Hippocampal formation (tissue), 2 donors: ENCODE measurements at places on chromosomes 13 and 19.

- no peak for DNase-seq
Measured at GRCh38 chr13:94661406-94661805, 50.9 kb downstream of the SOX21 start.

GRCh38 chr19:33529094-33529676 is 7.6 kb upstream of the PEPD start:
- no peak for DNase-seq

GRCh38 chr13:97456047-97456446 is 22.1 kb downstream of the RAP2A start:
- DNase-seq = no peak

- DNase-seq = no peak
Measured at GRCh38 chr19:49470615-49470978, 3.4 kb upstream of the FLT3LG start.

- no peak for DNase-seq
Measured at GRCh38 chr13:101152184-101152583, 264.1 kb downstream of the NALCN start.

DNA sequence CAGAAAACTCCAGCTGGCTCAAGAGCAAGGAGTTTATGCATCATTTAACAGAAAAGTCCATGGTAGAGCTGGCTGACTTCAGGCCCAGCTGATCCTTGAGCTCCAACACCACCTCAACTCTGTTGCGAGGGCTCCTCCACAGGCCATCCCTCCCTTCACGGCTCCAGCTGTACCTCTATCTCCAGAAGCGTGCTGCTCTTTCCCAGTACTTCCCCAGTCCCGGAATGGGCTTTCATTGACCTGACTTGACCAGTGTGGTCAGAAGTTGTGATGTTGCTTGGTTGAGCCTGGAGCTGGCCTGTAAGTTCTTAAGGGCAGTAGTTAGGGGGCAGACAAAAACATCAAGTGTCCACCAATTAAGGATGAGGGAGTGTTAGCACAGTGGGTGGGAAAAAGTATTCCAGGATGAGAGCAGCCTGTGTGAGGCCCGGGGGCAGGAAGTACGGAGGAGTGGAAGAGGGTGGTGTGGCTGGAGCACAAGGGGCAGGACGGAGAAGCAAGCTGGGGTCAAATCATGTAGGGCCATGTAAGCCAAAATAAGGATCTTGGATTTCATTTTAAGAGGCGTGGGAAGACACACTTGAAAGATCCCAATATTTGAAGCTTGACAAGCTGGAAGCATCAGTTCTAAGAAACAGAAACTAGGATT is 24.0 kb downstream of the SKA3 start:
- no peak for DNase-seq

GRCh38 chr13:98917116-98917515 is 60.7 kb downstream of the DOCK9 start:
- DNase-seq = no peak

GRCh38 chr13:51938454-51938853 is 72.8 kb downstream of the ATP7B start:
- no peak for DNase-seq

DNA sequence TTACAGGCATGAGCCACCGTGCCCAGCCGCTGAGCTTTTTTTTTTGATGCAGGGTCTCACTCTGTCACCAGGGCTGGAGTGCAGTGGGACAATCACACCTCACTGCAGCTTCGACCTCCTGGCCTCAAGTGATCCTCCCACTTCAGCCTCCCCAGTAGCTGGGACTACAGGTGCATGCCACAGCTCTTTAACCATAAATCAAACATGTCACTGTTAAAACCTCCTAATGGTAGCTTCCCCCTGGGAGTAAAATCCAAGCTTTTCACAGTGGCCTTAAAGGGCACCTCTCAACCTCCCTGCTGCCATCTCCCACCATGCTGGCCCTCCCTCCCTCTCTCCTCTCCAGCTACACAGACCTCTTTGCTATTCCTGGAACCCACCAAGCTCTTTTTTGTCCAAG is 2.0 kb upstream of the GNG14 start:
- DNase-seq = no peak

DNA sequence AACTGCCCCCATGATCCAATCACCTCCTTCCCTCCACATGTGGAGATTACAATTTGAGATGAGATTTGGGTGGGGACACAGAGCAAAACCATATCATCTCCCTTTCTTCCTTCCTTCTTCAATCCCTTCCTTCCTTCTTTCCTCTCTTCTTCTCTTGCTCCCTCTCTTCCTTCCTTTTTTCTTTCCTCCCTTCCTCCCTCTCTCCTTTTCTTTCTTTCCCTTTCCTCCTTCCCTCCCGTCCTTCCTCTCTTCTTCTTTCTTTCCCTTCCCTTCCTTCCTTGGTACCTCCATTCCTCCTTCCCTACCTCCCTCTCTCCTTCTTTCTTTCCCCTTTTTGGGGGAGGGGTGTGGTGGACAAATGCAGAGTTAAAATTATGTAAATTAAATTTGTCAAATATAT is 145.1 kb downstream of the TSHZ3 start:
- no peak for DNase-seq

DNA sequence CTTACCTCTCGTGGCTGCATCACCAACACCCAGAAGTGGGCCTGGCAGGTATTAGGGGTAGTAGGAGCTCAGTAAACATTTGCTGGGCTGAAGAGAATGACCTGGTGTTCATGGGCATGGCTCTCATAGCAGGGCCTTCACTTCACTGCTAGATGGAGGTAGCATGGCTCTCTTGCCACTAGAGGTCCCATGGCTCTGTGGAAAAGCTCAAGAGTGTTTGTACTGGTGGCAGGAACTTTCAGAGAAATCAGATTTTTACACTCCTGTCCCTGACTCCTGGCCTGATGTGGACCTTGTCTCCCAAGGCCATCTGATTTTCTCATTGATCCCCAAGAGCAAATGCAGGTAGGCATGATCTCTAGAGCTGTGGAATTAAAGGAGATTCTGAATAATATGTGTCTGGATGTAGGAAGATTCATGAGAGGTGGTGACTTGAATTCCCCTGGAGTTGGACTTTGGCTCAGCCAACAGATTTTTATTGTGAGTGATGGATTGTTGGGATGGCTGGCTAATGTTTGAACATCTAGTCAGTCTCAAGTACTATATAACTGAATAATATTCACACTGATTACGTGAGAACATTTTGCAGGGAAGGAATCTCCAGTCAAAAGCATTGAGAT is 5.7 kb downstream of the ZNF574 start:
- DNase-seq = no peak

- no peak for DNase-seq
Measured at GRCh38 chr19:4267901-4268815, 10.9 kb upstream of the SHD start.

DNA sequence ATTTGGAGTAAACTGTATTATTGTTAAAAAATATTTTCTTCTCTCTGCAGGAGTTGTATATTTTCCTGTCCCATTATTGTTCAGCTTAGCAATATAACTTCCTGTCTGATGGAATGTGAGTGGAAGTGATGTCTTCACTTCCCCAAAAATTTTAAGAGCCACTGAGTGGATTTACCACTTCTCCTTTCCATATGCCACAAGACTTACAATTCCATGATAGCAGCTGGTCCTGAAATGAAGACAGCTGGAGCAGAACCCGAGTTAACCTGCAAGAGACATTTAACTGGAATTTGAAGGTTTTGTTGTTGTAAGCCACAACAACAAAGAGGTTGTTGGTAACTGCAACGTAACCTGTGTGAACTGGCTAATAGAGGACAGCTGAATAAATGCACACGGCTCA is 23.4 kb upstream of the TBC1D4 start:
- DNase-seq = no peak

- DNase-seq = no peak
Measured at GRCh38 chr13:111275995-111276618, 44.3 kb upstream of the TEX29 start.

DNA sequence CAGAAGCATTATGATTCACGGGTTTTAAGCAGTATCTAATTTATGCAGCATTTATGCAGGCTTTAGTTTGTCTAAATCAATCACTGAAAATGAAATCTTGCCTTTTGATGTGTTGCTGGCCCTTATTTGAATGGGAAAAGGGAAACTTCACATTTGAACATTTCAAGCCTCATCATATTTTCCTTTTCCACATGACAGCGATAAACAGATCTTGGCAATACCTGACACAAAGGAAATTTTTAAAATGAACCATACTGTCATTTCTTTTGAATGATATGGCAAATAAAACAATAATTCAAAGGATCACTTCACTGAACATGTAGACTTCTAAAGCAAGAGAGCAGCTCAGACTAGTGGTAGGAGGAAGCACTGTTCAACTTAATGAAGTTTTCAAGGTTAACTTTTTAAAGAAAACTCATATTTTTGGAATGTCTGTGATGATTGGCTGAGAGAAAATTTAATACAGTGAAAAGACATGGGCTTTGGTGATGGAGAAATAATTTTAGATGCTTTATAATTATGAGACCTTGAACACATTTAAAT is 198.1 kb downstream of the OXGR1 start:
- no peak for DNase-seq

DNA sequence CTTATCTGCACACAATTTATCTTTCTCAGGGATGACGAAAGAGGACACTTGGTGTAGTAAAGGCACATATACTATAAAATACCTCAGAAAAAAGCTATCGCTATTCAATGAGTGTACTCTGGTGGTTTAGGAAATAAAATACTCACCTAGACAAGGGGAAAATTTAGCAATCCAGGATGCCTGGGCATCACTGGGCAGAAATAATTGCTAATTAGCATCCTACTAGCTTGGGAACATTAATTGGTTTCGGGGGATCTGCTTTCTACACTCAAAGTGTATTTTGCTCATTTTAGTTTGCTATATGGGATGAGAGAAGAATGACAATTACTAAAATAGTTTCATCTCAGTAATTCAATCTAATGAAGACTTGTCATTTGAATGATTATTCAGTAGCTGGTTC is 60.3 kb downstream of the OLFM4 start:
- DNase-seq = no peak

DNA sequence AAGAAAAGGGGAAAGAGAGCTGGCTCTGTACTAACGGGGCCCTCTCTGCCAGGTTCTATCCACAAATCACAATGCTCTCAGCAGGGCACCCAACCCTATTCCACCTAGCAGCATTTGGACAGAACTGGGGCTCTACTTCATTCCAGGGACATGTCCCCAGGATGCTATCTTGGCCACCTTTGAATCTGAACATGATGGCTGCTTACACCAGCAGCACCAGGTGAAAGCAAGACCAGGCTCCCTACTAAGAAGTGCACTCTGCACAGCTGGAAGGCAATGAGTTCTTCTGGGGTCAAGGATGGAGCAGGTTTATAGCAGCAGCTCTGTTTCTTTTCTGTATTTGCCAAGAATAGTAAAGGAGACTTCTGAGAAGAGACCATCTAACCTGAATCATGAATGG is 222.4 kb downstream of the DACH1 start:
- DNase-seq = no peak

- DNase-seq = no peak
Measured at GRCh38 chr13:100707818-100708740, 33.5 kb upstream of the TMTC4 start.

DNA sequence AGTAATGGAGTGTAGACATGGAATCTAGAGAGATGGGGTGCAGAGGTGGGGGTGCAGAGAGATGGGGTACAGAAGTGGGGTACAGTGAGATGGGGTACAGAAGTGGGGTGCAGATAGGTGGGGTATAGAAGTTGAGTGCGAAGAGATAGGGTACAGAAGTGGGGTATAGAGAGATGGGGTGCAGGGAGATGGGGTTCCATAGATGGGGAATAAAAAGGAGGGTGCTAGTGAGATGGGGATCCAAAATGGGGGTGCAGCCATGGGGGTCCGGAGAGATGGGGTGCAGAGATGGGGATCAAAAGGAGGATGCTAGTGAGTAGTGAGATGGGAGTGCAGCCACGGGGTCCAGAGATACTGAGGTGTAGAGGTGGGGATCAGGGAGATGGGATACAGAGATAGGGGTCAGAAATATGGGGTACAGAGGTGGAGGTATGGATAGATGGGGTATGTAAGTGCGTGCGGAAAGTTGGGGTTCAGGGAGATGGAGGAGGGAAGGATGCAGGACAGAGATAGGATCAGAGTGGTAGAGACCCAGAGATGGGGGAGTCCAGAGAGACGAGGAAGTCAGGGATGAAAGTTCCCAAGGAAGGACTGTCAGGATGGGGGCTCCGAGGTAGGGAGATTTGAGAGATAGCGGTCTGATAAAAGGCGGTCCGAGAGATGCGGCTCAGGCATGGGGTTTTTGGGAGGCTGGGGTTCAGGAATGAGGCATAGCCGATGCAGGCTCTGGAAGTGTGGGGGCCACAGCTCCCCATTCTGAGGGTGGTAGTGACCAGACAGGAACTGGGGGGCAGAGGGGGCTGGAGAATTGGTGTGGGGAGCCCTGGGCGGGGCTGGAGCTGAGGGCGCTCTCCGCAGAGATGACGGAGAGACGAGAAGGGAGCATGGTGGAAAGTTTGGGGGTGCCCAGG is 3.4 kb downstream of the PALM3 start:
- DNase-seq = no peak

GRCh38 chr13:72112216-72112615 is 245.2 kb upstream of the DACH1 start:
- no peak for DNase-seq

- no peak for DNase-seq
Measured at GRCh38 chr13:32234914-32235313, 80.2 kb downstream of the ZAR1L start.

- no peak for DNase-seq
Measured at GRCh38 chr19:49799798-49800376, 13.2 kb downstream of the FUZ start.

- no peak for DNase-seq
Measured at GRCh38 chr19:685454-685931, 9.3 kb downstream of the FSTL3 start.

DNA sequence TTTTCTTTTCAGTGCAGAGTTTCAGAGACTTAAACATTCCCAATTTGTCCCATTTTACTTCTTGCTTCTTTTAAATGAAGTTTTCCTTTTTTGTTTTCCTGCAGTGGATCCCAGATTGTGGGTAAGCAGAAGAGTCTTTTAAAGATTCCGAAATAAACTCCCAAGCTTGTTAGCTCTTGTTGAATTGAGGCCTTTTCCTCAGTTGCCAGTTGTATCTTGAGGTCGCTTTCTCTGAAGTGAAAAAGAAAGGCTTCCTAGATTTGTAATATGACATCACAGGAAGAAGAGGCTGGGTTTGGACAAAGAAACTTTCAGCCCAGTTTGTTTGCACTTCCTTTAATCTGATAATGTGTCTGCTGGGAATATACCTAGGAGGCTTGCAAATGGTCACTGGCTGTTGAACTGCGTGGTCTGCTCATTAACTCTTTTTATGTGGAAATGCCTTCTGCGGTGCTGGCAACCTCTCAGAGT is at the start of gene LPAR6:
Gene LPAR6 (minus strand): TSS at position 233 of the 471 bp plus-strand sequence. CDS start 690 bp downstream, outside the sequence.
- DNase-seq = no peak

DNA sequence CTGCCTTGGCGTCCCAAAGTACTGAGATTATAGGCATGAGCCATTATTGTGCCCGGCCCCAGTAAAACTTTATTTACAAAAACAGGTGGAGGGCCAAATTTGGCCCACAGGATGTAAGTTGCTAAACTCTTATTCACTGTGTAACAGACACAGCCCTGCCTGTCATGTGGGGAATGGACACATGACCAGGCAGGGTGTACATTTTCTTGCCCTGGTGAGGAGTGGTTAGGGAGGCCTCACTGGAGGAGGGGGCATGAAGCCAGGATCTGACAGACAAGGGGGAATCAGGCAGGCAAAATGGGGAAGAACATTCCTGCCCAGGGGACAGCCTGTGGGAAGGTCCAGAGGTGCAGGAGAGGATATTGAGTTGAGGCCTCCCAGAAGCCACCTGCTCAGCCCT is 7.4 kb upstream of the PGLS start:
- no peak for DNase-seq

GRCh38 chr13:97295283-97296182 is 73.4 kb downstream of the MBNL2 start:
- DNase-seq = no peak

GRCh38 chr13:65844266-65844841 is 1385.8 kb downstream of the PCDH9 start:
- DNase-seq = no peak
